ENCODE measurements at places on chromosomes 6 and 20. TPM values are rescaled to one million over a fixed set of nuclear protein-coding genes. Genes with fewer than 3 reads are reported as not detected.

Gene CARMIL1
- 6.0 TPM for total RNA-seq

Gene BTN1A1
- total RNA-seq, result not detected

Gene C6orf15
- total RNA-seq, result not detected

DNA sequence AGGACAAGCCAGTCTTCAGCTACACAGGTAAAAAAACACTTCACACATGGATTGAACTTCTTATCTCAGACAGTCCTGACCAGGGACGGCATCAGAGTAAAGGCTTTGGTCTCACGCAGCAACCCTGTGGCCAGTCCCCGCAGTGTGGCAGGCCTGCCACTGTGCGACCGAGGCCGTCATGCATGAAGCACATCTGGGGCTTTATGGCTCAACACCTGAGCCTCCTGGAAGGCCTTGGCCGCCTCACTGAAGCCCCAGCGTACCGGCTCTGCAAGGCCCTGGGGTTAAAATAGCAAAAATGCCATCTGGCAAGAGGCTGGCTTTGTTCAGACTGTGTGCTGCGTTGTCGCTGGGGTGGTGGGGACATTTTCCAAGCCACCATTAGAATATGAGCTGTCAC lies 32.8 kb downstream of the TBC1D7 start:
- DNase-seq, result no peak
- H3K4me3 ChIP-seq, result no peak overlapping the region
- H3K36me3 ChIP-seq, result peaks cover 39% of the 10 kb centered on the region
- no peaks in the 10 kb centered on the region for H3K27me3 ChIP-seq
- H3K4me1 ChIP-seq, result no peaks in the 10 kb centered on the region
- H3K27ac ChIP-seq, result no peak overlapping the region

- H3K4me3 ChIP-seq, result peak overlapping the region; percentile 33
- H3K4me1 ChIP-seq, result peaks cover 7% of the 10 kb centered on the region
- peaks cover 2% of the 10 kb centered on the region for H3K27me3 ChIP-seq
- no peak overlapping the region for H3K27ac ChIP-seq
Observed at GRCh38 chr6:136365776-136366354, 76.2 kb upstream of the BCLAF1 start.

- H3K27me3 ChIP-seq, result peaks cover 4% of the 10 kb centered on the region
- no peak for DNase-seq
- H3K36me3 ChIP-seq, result no peaks in the 10 kb centered on the region
- no peak overlapping the region for H3K4me3 ChIP-seq
Observed at GRCh38 chr6:113763876-113764275, 93.3 kb upstream of the MARCKS start.

DNA sequence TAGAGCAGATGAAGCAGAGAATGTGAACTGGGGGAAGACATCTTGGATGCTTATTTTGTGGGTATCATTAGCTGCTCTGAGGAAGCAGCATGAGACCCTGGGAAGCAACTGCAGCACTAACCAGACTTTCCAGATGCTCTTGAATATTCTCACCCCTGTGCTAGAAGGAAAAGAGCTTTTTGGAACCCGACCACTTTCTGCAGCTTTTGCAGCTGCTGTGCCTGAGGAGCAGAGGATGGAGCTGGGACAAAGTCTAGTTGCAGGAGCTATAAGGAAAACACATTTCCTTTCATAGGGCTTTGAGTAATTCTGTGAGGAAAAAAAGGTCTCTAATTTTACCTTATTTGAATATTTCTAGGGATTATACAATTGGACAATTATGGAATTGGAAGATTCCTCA lies 369.7 kb downstream of the CD109 start:
- H3K27ac ChIP-seq, result no peak overlapping the region
- H3K4me1 ChIP-seq, result no peaks in the 10 kb centered on the region
- no peaks in the 10 kb centered on the region for H3K36me3 ChIP-seq
- peaks cover 4% of the 10 kb centered on the region for H3K27me3 ChIP-seq
- no peak for DNase-seq
- H3K4me3 ChIP-seq, result no peak overlapping the region

GRCh38 chr6:169689287-169689686 lies 12.5 kb downstream of the WDR27 start:
- DNase-seq, result no peak
- H3K4me1 ChIP-seq, result no peaks in the 10 kb centered on the region
- H3K36me3 ChIP-seq, result peaks cover 49% of the 10 kb centered on the region
- H3K27me3 ChIP-seq, result no peaks in the 10 kb centered on the region
- H3K4me3 ChIP-seq, result no peak overlapping the region
- H3K27ac ChIP-seq, result no peak overlapping the region

- no peaks in the 10 kb centered on the region for H3K27me3 ChIP-seq
- H3K27ac ChIP-seq, result no peak overlapping the region
- DNase-seq, result no peak
- no peaks in the 10 kb centered on the region for H3K36me3 ChIP-seq
- no peaks in the 10 kb centered on the region for H3K4me1 ChIP-seq
Observed at GRCh38 chr20:6882561-6883291, 115.2 kb downstream of the BMP2 start.

GRCh38 chr6:125789576-125790357 lies 993 bp upstream of the NCOA7 start:
- peak overlapping the region; percentile 99 for H3K27ac ChIP-seq
- no peaks in the 10 kb centered on the region for H3K27me3 ChIP-seq
- peaks cover 36% of the 10 kb centered on the region for H3K4me1 ChIP-seq
- peak overlapping the region; percentile 96 for H3K4me3 ChIP-seq
- H3K36me3 ChIP-seq, result peaks cover 13% of the 10 kb centered on the region

GRCh38 chr6:42436825-42437224 lies 14.9 kb downstream of the TRERF1 start:
- H3K4me3 ChIP-seq, result no peak overlapping the region
- peaks cover 8% of the 10 kb centered on the region for H3K4me1 ChIP-seq
- H3K36me3 ChIP-seq, result peaks cover 27% of the 10 kb centered on the region
- H3K27ac ChIP-seq, result no peak overlapping the region
